ENCODE measurements at places on chromosomes 7 and 10. TPM values are rescaled to one million over a fixed set of nuclear protein-coding genes. Genes with fewer than 3 reads are reported as not detected.
A peak's percentile ranks its signal among the peaks of the same experiment; 100 is the strongest.

GFRA1 gene
- total RNA-seq, result 32.8 TPM

CHN2 gene
- 36.7 TPM for total RNA-seq

ZCWPW1 gene
- total RNA-seq, result 0.68 TPM

CDNF gene
- not detected for total RNA-seq

DNA sequence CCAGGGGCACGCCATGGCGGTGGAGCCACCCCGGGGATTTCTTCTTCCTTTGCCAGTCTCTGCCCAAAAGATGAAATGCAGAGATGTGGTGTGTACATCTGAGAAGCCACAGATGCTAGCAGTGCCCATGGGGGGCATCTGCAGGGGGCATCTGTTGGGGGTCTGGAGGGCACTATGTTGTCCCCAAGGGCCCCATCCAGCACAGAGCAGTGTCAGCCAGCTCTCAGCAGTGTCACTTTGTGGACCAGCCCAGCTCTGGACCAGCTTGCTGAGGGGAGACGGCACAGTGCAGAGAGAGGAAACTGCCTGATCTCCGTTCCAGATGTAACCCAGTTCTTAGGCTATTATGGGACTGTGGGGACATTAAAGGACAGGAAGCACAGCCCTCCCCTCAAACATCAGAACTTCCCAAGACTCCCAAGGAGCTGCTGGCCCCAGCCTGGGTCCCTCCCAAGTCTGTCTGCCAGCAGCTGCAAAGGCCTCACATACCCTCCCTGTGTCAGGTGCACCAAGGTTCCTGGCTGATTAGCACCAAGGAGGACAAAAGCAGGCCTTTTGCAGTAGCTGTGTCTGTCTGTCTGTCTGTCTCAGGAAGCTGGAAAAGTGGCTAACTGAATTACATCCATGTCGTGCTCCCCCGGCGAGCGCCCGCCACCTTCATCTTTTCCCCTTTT, 536.5 kb downstream of the PTPRN2 start:
- no peak overlapping the region for H3K27ac ChIP-seq
- no peaks in the 10 kb centered on the region for H3K36me3 ChIP-seq
- no peaks in the 10 kb centered on the region for H3K4me1 ChIP-seq

DNA sequence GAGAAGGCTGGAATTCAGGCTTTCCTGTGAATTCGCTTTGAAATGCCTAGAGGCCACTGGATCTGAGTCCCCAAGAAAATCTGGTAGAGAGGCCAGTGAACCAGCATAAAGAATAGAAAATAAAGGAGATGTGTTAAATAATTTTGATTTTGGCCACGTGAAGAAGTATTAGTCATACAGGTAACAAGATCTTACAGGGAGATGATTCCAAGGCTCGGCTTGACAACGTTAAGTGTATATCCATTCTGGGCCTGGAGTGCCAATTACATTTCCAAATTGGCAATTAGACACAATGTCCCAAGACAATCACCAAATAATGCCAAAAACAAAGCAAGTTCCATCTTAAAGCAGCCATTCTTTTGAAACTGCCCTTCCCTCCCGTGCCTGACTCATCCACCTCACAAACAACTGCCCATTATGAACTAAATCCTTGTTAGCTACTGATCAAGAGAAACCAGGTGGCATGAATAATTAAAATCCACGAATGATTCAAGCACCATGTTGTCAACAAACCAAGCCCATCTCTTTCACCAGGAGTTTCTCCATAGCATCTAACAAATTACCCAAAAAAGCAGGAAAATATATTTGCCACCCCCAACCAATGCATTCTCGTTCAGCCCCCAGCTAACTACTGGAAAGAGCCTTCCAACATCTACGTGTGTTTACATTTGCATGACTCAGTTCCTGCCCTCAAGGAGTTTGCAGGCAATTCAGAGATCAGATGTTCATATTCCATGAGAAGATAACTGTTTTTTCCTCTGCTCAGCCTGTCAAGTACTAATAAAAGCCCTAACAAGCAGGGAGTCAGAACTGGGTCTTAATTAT, 8.5 kb downstream of the KCNMA1 start:
- peak overlapping the region; percentile 30 for H3K27ac ChIP-seq
- no peaks in the 10 kb centered on the region for H3K4me1 ChIP-seq

DNA sequence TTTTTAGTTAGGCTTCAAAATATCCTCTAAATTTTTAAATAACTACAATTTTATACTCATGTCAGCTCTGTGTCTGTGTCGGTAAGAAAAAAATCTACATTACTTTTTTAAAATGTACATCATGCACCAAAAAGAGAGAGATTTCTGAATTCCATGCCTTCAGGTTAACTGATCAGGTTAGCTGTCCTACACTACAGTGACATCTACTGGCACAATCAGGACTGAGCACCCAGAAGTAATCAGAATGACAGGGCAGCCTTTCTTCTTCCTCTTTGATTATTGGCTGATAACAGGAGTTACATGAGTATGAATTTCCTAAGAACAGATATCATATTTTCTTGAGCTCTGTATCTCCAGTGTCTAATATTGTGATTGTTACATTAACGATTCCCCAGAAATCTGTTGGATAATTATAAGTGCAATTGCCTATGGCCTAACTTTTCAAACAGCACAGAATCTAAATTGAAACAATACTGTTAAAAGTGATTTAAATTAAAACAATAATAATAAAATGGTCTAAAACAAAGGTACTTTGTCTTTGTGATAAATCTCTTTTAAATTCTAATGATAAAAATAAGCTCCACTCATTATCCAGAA, 41.8 kb upstream of the HYCC1 start:
- H3K27ac ChIP-seq, result no peak overlapping the region
- no peak overlapping the region for H3K4me3 ChIP-seq
- no peaks in the 10 kb centered on the region for H3K36me3 ChIP-seq
- peaks cover 15% of the 10 kb centered on the region for H3K27me3 ChIP-seq
- no peaks in the 10 kb centered on the region for H3K4me1 ChIP-seq

GRCh38 chr10:76086170-76086760, 654.8 kb downstream of the LRMDA start:
- no peak overlapping the region for H3K4me3 ChIP-seq
- H3K27me3 ChIP-seq, result no peaks in the 10 kb centered on the region
- H3K27ac ChIP-seq, result peak overlapping the region; percentile 22
- DNase-seq, result no peak
- H3K36me3 ChIP-seq, result no peaks in the 10 kb centered on the region
